ENCODE measurements at places on chromosomes 4 and X.

DNA sequence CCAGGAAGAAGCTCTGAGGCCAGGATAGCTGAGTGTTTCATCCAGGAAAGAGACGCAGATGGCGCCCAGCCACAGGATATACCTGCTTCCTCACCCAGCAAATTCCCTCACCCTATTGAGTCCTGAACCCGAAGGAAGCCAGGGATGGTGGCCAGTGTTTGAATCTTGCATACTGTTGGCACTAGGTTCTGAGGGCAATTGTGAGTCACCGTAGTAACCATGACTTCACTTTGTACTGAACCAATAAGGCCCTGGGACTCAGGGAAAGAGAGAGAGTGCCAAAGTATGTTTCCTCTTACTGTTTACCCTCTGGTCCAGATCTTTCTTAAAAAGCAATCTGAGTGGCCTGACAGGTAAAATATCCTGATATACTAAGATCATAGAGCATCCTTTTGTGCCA lies 25.6 kb upstream of the SMIM10L2A start:
- no peak for DNase-seq

GRCh38 chrX:31228909-31229308 lies 157.1 kb upstream of the FTHL17 start:
- no peak for DNase-seq

DNA sequence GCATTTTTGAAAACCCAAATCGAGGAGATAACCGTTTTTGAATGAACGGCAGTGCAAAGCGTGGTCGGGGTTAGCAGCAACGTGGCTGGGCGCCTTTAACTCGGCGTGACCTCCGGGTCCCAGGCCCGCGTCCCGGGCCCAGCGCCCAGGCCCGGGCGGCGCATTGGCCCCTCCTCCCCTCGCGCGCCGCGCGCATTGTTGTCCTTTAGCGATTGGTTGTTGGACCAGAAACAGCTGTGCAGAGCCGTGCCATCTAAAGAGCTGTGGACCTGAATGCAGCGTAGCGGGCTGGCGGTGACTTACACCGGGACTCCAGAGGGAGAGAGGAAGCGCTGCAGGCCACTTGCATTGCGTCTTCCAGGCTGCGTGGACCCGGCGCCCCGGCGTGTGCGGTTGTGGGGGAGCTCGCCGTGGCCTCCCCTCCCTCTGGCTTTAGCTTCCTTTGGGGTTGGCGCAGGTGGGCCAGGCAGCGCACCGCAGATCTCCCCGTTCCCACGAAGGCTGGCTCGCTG lies at the start of gene STOX2:
STOX2 (plus strand) TSS at position 227 of the 512 bp plus-strand sequence. CDS start 1,484 bp downstream, outside the sequence.
- peak; percentile 5 for DNase-seq

DNA sequence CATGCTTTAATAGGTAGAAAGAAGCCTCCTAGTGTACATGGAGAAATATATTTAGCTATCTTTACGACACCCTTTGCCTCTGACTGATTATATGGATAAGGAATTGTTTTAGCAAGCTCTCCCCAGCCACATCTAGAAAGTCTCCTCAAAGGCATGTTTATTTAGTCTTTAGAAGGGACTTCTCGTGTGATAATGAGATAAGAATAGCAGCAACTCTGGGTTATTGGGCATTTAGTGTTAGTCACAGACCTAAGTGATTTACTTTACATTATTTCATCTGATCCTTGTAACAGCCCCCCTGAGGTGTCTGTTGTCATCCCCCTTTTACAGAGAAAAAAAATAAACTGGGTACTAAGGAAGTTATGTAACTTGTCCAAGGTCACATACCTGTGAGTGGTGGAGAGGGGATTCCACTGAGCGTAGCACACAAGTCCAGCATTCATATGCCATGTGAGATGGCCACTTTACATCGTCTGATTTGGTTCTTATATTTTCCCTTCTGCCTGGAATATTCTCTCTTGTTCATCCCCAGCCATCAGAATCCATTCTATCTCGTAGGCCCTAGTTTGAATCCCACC lies 77.7 kb downstream of the TSPAN7 start:
- no peak for DNase-seq

GRCh38 chr4:59881632-59882031 lies 1318.5 kb upstream of the ADGRL3 start:
- no peak for DNase-seq

GRCh38 chrX:22698151-22698550 lies 301.6 kb upstream of the DDX53 start:
- no peak for DNase-seq

DNA sequence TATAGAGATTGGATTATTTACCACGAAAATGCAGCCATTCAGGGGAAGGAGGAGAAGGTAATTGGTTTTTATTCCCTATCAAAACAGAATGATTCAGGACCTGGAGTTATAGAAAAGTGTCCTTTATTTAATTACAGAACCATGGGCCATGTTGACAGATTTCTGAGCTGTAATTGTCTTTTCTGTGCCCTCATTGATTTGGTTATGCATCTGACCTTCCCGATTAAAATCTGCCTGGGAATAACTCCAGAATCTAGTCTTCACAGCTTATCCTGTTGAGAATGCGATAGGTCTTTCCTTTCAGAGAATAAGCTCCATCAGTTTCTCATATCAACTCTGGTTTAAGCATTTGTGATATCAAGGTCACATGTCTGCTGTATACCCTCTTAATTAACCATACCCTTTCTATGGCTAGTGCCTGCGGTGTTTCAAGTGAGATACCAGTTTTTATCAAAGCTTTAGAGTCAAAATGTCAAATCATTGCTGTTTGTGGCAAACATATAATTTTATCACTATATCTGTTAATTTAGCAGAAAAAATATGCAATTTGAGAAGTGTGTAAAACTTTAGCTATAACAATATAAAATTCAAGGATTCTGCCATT lies 37.2 kb upstream of the ANK2 start:
- DNase-seq, result no peak

GRCh38 chr4:11264841-11265240 lies 163.9 kb downstream of the HS3ST1 start:
- no peak for DNase-seq

GRCh38 chrX:2654436-2655340 lies 36.4 kb upstream of the CD99 start:
- DNase-seq, result no peak

DNA sequence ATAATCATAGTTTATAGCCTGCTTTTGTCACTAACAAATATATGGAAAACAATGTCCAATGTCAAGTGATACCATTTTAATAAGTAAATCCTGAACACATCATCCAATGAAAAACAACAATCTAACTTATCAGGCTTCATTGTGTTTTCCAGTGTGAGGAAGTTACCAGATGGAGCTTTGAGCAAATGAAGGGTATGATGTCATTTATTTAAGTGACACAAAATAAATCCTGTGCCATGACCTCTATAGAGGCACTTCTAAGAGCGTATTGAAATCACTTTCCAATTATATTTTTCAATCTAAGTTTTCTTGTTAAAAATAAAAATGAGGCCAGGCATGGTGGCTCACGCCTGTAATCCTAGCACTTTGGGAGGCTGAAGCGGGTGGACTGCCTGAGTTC lies 48.2 kb upstream of the NMU start:
- no peak for DNase-seq

DNA sequence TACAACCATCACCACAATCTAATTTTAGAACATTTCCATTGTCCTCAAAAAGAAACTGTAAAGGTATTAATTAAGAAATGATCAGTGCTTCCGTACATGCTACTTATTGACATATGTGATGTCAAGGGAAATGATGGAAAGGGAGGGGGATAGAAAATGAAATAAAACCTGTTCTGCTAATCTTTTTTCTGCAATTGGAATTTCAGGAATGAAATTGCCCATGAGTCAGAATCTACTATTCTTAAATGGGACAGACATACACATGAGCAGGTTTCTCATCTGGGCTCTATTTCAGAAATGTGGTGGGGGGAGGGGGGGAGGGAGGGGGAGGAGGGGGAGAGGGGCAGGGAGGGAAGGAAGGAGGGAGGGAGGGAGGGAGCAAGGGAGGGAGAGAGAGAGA lies 91.0 kb downstream of the SHROOM4 start:
- no peak for DNase-seq

DNA sequence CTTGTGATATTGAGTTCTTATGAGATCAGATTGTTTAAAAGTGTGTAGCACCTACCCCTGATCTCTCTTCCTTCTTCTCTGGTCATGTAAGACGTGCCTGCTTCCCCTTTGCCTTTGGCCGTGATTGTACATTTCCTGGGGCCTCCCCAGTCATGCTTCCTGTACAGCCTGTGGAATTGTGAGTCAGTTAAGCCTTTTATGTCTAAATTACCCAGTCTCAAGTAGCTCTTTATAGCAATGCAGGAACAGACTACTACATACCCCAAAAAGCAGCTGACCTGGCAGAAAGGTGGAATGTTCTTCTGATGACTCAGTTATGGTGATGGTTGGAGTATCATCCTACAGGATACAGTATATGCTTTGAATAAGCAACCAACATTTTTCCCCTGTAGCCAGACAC lies 11.4 kb upstream of the MCUB start:
- DNase-seq, result no peak

DNA sequence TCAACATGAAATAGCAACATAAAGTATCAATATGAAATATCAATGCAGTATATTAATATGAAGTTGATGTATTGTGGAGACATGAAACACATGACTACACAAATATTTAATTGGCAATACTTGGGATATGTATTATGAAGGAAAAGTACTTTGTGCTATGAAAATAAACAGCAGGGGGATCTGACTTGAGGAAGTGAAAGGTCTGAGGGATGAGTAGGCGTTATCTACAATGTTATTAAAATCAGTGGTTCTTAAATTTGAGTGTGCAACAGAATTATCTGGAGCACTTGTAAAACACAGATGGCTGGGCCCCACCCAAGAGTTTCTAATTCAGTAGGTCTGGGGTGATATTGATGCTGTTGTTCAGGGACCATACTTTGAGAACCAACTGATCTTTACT lies 27.4 kb upstream of the ARX start:
- no peak for DNase-seq

Measured in esophagus squamous epithelium (tissue), 5 donors.